ENCODE measurements at places on chromosomes 6 and 20.
A peak's percentile ranks its signal among the peaks of the same experiment; 100 is the strongest.

GRCh38 chr6:151324488-151324825, 66.9 kb downstream of the ZBTB2 start:
- DNase-seq, result no peak

GRCh38 chr20:30612344-30612743, 645.1 kb upstream of the DEFB115 start:
- DNase-seq, result no peak

- peak; percentile 91 for DNase-seq
These were observed 176.3 kb upstream of the CDYL start for GRCh38 chr6:4599924-4600323.

- DNase-seq, result peak; percentile 32
These were observed 1.7 kb downstream of the TRERF1 start for GRCh38 chr6:42449917-42450476.

- DNase-seq, result no peak
These were observed 55.2 kb downstream of the HDDC2 start for GRCh38 chr6:125246566-125246965.

DNA sequence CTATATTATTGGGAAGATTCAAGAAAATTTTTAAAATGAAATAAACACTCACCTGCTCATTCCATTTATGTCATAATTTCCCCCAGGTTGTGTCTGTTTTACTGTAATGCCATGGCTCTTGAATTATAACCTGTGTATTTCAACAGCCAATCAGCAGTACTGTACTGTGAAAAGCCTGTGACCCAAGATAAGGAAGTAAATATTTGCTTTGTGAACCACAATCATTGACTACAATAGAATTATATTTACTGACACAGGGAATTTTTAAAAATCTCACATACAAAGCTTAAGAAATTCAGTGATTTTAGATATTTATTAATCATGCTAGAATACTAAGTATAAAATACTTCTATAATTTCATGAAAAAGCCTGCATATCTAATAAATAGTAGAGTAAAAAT, 6.0 kb downstream of the RGS17 start:
- no peak for DNase-seq

GRCh38 chr6:168216751-168217191, 102.8 kb downstream of the DACT2 start:
- DNase-seq, result peak; percentile 18

- DNase-seq, result no peak
These were observed 53.5 kb upstream of the NELFCD start for GRCh38 chr20:58927490-58928061.

GRCh38 chr6:158026901-158027589, 45.4 kb downstream of the SYNJ2 start:
- no peak for DNase-seq

DNA sequence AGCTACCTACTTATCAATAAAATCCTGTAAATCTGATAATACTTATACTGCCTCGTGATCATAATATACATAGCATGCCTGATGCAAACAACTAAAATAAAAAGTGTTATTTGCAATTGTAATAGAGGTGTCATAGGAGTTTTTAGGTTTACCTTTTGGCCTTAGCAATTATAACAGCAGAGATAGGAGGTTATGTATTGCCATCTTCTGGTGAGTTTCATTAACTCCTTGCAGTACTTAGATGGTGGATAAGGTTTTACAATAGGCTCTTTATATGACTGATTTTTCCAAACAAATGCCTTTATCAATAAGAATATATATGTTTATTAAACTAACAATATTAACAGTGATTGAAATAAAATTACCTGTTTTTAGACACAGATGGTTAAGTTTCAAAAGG, 27.8 kb upstream of the MYCT1 start:
- peak; percentile 64 for DNase-seq

GRCh38 chr20:20520776-20521175, 152.9 kb downstream of the INSM1 start:
- peak; percentile 24 for DNase-seq

DNA sequence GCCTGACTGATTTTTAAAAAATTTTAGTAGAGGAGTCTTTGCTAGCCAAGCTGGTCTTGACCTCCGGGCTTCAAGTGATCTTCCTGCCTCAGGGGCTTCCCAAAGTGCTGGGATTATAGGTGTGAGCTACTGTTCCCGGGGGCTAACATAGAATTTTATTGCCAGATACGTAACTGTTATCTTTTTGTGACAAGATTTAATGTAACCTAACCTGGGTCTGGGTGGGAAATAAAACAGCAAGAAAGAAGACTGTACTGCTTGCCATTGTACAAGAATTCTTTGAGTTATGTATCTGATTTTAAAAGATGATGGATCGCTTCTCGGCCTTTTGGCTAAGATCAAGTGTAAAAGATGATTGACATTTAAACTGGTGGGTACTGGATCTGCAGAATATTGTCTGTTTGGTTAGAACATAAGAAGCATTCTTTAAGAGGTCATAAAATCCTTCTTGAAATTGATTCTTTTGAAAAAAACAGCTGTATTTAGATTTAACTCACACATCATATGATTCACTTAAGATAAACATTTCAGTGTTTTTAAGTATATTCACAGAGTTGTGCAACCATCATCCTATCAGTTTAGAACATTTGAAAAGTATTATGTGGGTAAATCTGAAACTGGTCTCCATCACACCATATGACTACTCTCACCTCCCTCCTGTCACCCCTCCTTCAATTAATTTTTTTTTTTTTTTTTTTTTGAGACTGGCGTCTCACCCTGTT, 21.6 kb downstream of the TPX2 start:
- peak; percentile 87 for DNase-seq

- DNase-seq, result peak; percentile 43
These were observed 41.2 kb downstream of the TRAF3IP2 start for GRCh38 chr6:111564482-111564945.

GRCh38 chr6:33702345-33702977, 9.0 kb downstream of the UQCC2 start:
- peak; percentile 64 for DNase-seq

DNA sequence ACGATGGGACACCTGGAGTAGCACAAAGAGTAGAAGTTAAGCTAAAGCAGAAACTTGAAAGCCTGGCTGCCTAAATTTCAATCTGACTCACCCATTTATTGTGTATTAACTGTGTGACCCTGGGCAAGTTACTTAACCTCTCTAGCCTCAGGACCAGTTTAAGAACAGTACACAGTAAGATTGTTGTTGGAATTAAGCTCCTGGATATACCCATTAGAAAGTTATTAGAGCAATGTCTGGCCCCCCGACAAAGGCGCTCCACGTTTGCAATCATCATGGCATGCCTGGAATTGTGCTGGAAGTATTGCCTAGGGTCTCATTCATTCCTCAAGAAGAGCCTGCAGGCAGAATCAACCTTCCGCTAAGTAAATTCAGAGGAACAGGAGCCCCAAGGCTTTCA, 1.4 kb downstream of the SDC4 start:
- DNase-seq, result no peak

GRCh38 chr6:14453712-14454472, 336.3 kb downstream of the CD83 start:
- no peak for DNase-seq

GRCh38 chr20:40489886-40490285, 199.2 kb downstream of the MAFB start:
- peak; percentile 30 for DNase-seq

GRCh38 chr6:85262621-85263020, 187.3 kb upstream of the NT5E start:
- no peak for DNase-seq

- DNase-seq, result no peak
These were observed 221.9 kb upstream of the CDH4 start for GRCh38 chr20:61030130-61030529.

GRCh38 chr20:46991880-46992639, 97.4 kb downstream of the EYA2 start:
- DNase-seq, result no peak

- DNase-seq, result no peak
These were observed 43.0 kb upstream of the GPR31 start for GRCh38 chr6:167200806-167201205.

DNA sequence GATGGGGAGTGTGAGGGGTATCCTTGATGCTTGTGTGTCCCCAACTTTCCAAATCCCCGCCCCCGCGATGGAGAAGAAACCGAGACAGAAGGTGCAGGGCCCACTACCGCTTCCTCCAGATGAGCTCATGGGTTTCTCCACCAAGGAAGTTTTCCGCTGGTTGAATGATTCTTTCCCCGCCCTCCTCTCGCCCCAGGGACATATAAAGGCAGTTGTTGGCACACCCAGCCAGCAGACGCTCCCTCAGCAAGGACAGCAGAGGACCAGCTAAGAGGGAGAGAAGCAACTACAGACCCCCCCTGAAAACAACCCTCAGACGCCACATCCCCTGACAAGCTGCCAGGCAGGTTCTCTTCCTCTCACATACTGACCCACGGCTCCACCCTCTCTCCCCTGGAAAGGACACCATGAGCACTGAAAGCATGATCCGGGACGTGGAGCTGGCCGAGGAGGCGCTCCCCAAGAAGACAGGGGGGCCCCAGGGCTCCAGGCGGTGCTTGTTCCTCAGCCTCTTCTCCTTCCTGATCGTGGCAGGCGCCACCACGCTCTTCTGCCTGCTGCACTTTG, at the start of gene TNF:
TSS of gene TNF (plus strand) at position 231 of the 567 bp plus-strand sequence. CDS start at position 408, 177 bp downstream.
- DNase-seq, result no peak

DNA sequence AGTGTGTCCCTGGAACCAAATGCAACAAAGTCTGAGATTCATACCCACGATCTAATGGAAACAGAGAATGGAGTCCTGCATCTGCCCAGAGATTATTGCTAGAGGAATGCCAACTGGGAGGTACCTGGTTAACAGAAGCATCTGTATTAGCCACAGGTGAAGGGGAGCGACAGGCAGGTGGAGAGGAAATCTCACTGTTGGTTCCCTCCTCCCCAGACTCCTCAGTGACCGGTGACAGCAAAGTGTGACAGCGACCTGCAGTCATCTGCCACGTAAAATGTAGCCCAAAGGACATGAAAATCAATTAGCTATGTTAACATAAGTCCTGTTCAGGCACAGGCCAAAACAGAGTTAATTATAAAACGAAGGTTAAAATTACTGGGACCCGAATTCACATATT, 336.6 kb downstream of the SYNE1 start:
- DNase-seq, result no peak

DNA sequence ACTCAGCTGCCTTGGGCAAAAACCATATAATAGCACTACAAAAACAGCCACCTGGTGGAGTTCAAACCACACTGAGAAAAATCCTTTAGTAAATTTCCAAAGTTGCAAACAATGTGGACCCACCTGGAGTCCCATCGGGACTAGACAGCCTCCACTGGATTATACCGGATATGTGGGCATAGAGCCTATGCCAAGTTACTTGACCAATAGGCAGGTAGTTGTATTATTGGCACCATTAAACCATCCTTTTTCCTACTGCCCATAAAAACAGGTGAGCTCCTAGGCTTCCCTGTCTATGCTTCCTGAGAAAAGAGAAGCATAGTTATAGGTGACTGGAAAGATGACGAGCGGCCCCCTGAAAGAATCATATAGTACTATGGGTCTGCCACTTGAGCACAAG, 51.7 kb upstream of the ADGRF4 start:
- no peak for DNase-seq

GRCh38 chr20:34956751-34957472, 1.2 kb downstream of the MYH7B start:
- no peak for DNase-seq

- no peak for DNase-seq
These were observed 8.7 kb downstream of the ENPP3 start for GRCh38 chr6:131645846-131646245.

GRCh38 chr6:21437581-21437980, 156.0 kb upstream of the SOX4 start:
- no peak for DNase-seq

GRCh38 chr6:7431313-7431673, 41.7 kb downstream of the RIOK1 start:
- DNase-seq, result no peak

DNA sequence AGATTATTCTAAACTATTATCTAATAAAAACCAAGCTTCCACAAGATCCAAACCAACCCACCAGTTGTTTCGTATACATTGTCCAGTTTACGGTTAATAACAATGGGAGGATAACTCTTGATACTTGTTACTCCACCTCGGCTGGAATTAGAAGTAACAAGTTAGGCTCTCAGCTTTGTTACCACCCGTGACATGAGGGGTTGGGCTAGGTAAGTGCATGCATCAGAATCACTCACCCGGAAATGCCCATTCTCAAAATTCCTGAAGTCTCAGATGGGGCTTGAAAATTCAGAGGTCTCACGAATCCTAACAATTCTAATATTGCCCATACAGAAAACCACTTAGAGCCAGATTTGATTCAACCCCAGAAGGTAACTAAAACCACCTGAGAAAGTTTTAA, 27.0 kb upstream of the SERPINB1 start:
- DNase-seq, result no peak

All from fibroblast of the aortic adventitia (primary cell).